ENCODE measurements at places on chromosomes 4 and X.
A peak's percentile ranks its signal among the peaks of the same experiment; 100 is the strongest.

DNA sequence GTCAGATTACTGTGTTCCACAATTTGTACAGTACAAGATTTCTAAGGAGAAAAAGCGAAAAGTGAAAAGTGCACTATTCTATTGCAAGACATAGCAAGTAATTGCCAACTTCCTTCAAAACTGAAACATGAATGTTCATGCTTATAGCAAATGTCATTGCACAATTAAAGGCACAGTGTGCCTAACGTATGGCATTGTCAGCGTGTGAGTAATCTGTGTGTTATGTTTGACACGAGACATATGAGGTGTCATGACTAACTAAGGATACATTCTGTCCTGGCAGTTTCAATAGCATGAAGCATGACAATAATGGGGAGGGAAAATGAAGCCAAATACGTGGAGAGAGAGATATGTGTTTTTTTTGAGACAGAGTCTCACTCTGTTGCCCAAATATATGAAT, 33.6 kb upstream of the TBC1D9 start:
- DNase-seq, result no peak

DNA sequence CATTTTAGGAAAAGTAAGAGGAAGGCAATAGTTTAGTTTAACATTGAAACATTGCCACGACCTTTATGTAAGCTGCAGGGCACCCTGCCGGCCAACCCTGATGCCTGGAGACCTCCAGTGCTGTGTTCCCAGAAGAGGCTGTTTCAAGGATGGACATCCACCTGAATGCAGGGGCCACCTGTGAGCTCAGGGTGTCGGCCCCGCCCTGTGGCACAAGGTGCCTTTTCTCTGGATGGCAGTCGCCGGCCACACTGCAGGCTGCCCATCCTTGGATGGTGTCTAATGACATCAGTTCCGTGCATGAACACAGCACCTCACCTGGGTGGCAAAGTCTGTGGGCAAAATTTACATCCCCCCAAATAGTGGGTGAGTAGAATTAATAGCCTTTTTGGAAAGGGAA, 180.0 kb downstream of the AFAP1 start:
- no peak for DNase-seq

DNA sequence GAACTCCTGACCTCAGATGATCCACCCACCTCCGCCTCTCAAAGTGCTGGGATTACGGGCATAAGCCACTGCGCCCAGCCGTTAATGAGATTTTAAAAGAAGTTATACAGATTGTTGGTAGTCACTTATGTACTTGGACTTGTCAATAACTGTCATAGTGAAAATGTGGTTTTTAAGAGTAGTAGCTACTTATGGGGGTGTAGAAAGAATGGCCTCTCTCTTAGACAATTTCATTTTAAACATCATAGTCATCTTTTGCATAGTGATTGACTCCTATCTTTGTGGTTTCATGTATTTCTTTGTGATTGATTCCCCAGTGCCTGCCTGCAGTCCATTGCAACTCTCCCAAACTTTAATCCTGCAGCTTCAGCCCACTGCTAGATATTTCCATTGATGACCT, 17.4 kb downstream of the FAM199X start:
- no peak for DNase-seq

- no peak for DNase-seq
These were observed 657.4 kb downstream of the SPRY1 start for GRCh38 chr4:124053872-124054538.

GRCh38 chr4:75135068-75135825, 202.3 kb downstream of the PARM1 start:
- DNase-seq, result no peak

- no peak for DNase-seq
These were observed 6.0 kb downstream of the GPKOW start for GRCh38 chrX:49117581-49117980.

DNA sequence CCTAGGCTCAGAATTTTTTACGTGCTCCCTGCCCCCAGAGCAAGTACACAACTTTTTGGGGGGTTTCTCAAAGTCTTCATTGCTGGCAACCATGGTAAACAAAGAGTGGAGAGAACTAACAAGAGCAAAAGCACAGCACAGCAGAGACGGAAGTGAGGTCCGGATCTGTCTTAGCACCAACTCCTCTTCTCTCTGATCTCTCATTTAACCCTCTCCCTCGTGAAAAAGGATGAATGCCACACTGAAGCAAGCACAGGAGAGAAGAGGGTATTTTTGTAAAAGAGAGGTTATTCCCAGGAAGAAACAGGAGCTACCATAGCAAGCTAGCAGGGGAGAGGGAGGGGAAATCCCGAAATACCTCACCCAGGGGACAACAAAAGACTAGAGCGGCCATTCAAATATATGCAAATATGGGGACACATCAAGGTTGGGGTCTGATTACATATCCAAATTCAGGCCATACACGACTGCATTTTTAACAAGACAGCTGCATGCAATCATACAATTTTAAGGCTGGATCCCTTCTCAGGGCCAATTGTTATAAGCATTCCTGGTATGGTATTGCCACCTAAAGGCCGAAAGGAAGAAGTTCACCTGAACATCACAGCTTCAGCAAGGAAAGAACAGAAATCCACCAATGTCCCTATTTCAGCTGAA, 46.6 kb downstream of the CD40LG start:
- DNase-seq, result peak; percentile 23

- no peak for DNase-seq
These were observed 278.0 kb downstream of the FBXO8 start for GRCh38 chr4:174005422-174005821.

DNA sequence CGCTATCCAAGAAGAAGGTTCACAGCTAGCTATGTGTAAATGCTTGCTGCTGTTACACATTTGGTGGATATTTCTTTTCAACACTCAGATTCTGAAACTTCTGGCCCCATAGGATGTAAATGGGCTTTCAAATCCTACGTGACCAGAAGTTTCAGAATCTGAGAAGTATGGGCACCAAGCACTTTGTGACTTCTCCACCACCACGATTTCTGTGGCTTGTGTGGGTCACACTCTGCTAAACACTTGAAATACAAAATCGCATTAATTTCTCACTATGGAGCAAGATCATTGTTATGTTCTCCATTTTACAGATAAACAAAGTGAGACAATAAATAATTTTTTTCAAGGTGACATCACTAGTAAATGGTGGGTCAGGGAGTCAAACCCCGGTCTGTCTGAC, 259.4 kb upstream of the JADE1 start:
- no peak for DNase-seq

DNA sequence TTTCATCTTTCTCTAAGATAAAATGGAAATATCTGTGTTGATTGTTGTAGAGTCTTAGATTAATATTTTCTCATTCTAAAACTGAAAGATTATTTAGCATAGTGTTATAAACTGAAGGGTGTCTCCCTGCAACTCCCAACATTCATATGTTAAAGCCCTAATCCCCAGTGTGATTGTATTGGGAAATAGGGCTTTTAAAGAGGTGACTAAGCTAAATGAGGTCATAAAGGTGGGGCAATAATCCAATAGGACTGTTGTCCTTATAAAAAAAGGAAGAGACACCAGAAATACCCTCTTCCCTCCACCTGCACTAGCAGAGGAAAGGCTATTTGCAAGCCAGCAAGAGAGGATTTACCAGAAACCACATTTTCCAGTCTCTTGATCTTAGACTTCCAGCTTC, 1626.4 kb downstream of the C4orf33 start:
- no peak for DNase-seq

DNA sequence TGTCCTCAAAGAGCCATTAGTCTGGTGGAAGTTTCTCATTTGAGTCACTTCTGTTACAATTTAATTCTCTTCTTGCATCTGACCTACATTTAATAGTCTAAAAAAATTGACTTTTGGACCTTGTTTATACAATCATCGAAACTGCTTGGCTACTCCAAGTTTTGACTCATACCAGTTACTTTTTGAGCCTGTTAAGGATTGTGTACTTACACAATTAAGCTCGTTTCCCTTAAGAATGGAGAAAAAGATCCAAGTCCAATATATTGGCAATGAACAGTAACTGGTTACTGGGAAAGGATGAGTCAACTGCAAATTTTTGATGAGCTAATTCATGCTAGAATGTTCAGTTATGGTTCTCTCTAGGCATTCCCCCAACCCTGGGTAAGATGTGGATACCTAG, 58.2 kb downstream of the DCX start:
- DNase-seq, result no peak

- no peak for DNase-seq
These were observed 505.0 kb downstream of the BCOR start for GRCh38 chrX:39592776-39593175.

- no peak for DNase-seq
These were observed 182.9 kb upstream of the TACR3 start for GRCh38 chr4:103902730-103903129.

DNA sequence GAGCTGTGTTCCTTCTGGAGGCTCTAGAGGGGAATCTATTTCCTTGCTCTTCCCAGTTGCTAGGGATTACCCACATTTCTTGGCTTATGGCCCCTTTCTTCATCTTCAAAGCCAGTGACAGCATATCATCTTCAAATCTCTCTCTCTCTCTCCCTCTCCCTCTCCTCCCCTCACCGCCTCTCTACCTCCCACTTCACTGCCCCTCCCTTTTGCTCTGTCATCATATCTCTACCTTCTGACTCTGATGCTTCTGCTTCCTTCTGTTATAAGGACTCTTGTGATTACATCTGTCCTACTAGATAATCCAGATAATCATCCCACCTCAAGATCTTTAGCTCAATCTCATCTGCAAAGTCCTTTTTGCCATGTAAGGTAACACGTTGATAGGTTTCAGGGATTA, 93.1 kb upstream of the TEX13D start:
- no peak for DNase-seq

DNA sequence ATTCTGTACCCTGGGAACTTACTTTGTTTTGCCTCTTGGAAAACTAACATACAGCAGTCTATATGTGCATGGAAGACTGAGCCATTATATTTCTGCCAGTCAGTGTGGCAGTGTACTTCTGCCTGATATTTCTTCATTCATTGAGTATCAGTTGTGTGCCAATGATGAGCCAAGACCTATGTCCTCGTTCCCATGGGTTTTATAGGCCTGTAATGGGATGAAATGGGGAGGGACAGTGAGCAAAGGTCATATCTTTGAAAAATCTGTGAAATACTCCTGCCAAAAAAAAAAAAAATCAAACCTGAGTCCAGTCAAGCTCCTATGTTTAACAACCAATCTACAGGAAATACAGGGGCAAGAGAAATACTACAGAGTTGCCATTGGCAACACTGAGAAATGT, 9.1 kb downstream of the NSD2 start:
- no peak for DNase-seq

DNA sequence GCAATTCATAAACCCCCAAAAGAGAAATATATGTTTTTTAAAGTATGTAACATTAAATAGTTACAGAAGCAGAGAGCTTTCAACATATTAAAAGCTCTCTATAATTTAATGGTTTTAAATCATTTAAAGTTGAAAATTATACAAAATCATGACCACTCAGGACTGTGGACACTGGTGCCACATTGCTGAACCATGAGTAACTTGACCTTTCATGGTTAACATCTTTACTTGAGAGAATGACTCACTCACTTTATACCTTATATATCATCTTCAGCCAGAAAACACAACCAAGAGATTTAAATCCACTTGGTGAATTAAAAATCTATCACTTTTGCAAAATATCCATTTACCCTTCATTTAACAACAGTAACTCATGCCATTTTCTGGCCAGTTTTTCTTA, 584.3 kb upstream of the SMIM31 start:
- DNase-seq, result no peak

- no peak for DNase-seq
These were observed 134.8 kb upstream of the LDB2 start for GRCh38 chr4:17033025-17033767.
